ENCODE measurements at places on chromosomes 7 and 10.

- DNase-seq: no peak
These were observed at the start of gene TBATA for GRCh38 chr10:70785190-70785589. Gene TBATA, minus strand, starts transcription at chr10:70785377. Its CDS starts 1,998 bp downstream, at chr10:70783379.

GRCh38 chr7:81469153-81469868 is 300.5 kb downstream of the HGF start:
- no peak for DNase-seq

GRCh38 chr10:108608860-108609259 is 1314.5 kb downstream of the XPNPEP1 start:
- DNase-seq: no peak

GRCh38 chr7:4775848-4776623 is 613 bp downstream of the AP5Z1 start:
- DNase-seq: no peak

DNA sequence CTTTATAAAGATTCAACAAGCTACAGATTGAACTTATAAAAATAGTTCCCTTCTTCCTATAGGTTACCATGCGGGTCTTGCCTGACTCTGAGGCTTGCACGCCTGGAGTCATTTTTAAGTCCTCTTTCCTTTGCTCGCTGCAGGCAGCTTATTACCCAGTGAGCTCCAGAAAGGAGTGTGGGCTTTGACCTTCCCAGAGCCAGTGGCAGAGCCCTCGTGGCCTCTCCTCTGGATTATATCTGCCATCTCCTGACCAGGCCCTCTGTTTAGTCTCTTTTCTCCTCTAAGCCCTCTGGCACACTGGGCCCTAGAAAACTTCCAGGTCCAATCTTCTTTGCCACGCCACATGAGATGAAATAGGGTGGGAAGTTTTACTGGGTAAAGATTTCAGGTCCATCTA is 39.9 kb upstream of the EZH2 start:
- DNase-seq: no peak

GRCh38 chr7:66921396-66921917 is 432 bp downstream of the TMEM248 start:
- DNase-seq: peak; percentile 70

GRCh38 chr7:67408109-67408508 is 411.5 kb downstream of the TYW1 start:
- DNase-seq: no peak

DNA sequence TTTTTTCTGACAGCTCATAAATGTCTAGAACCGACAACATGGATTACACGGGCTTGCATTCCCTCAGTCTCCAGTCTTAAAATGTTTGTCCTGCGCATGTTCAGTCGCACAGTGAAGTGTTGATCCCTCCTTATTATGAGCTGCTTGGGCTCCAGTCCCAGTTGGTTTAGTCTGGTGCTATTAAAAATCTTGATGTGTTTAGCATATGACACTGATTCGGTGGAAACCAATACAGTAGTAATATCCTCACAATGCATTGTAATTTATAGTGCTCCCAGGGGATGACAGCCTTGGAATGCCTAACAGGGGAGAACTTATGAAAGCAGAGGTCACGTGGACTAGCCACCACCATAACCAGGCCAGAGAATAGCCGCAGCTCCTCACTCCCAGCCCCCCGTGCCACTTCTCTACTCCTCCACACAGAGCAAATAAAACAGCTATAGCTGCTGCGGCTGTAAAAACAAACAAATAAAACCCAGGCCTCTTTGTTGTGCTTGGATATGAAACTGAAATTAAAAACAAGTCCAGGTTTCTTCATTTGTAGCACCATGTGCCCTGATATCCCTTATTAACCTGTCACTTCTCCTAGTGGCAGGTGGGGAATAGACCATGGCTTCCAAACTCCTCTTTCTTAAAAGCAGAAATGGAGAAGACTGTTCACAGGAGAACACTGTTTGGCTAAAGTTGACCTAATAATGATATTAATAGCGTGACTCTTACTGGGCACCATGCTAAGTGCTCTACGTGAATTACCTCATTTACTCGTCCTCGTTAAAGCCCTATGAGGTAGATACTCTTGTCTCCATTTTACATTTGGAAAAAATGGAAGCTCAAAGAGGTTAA is 7.7 kb downstream of the DPCD start:
- DNase-seq: no peak

GRCh38 chr10:97207131-97207530 is 21.4 kb upstream of the SLIT1 start:
- no peak for DNase-seq

- no peak for DNase-seq
These were observed 1382.0 kb upstream of the CELF2 start for GRCh38 chr10:9635691-9636090.

DNA sequence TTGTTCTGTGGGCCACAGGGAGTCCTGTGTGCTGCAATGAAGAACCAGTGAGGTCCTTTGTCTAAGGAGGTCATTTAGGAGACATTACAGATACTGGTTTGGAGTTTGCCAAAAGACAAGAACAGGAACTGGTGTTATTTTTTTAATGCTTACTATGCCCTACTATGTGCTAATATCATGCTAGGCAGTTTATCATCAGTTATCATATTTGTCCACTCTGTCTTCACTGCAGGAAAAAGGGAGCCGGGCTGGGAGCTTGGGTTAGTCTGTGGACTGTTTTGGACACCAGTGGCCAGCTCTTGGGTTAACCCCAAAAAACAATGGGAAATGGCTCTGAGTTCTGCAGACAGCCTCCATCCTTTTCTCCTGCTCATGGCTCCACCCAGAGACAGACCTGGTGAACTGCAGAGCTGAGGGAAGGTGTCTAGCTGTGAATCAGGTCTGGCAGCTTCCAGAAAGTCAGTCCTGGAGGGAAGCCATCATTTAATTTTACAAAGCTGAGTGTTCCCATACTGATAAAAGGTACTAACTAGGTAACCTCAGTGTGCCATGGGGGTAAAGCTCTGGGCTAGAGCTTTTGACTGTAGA is 101.2 kb upstream of the ZNF746 start:
- no peak for DNase-seq

DNA sequence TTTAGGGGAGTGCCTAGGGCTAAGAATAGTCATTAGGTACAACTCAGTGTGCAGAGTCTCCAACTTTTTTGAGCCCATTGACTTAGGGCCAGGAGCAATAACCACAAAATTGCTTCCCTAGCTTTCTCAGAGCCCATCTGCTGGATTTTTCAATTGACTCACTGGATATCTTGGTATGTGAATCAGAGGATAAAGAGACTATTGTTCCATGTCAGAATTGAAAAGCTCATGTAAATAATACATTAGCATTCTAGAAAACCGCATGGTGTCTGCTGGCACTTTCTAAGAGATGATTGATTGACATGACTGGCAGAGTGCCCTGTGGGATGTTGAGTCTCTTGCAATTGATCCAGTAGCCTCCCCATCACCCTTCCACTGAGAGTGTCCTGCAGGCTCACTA is 246.2 kb downstream of the CCDC7 start:
- no peak for DNase-seq

DNA sequence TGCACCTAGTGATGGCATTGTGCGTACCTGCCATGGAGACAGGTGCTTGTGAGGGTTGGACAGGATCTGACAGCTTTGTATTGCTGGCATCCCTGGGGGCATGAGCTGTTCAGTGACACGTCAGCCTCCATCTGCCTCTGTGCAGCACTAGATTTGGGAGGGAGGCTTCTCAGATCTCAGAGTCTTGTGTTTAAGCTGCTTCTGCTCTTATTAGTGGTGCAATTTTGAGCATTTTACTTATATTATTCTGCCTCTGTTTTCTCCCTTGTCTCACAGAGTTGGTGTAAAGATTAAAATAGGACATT is 5.1 kb downstream of the ARHGAP22 start:
- no peak for DNase-seq

DNA sequence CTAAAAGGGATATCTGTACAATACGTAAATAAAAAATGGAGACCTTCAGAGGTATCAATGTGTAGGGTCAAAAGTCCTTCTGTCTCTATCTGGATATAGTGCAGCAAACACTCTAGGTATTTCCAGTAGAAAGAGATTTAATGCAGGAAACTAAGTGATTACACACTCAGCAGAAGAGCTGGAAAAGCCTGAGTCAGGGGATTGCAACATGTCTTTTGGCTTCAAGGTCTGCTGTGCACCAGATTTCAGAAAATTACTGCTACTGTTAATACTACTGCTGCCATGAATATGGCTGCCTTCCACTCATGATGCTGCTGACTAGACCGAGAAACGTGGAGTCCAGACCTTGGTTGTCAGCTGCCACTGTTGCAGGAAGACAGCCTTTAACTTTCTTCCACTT is 94.9 kb upstream of the DLX6 start:
- no peak for DNase-seq

DNA sequence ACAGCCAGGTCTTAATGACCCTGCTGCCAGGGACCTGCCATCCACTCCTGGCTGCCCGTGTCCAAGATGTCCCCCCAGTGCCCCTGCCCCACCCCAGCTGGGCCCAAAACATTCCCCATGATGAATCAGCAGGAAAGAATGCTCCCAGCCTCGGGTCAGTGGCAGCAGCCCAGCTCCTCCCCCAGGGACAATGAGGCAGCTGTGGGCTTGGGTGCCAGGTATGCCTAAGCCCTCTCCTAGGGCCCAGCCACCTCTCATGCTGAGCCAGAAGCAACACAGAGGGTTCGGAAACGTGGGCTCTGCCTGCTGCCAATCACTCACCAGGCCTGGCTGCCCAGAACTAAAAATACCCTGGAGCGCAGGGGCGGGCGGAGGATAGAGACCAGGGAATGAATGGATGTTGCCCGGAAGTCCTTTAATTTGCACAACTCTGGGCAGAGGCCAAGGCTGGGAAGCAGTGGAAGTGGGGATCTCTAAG is 1.5 kb upstream of the LOXL4 start:
- peak; percentile 81 for DNase-seq

DNA sequence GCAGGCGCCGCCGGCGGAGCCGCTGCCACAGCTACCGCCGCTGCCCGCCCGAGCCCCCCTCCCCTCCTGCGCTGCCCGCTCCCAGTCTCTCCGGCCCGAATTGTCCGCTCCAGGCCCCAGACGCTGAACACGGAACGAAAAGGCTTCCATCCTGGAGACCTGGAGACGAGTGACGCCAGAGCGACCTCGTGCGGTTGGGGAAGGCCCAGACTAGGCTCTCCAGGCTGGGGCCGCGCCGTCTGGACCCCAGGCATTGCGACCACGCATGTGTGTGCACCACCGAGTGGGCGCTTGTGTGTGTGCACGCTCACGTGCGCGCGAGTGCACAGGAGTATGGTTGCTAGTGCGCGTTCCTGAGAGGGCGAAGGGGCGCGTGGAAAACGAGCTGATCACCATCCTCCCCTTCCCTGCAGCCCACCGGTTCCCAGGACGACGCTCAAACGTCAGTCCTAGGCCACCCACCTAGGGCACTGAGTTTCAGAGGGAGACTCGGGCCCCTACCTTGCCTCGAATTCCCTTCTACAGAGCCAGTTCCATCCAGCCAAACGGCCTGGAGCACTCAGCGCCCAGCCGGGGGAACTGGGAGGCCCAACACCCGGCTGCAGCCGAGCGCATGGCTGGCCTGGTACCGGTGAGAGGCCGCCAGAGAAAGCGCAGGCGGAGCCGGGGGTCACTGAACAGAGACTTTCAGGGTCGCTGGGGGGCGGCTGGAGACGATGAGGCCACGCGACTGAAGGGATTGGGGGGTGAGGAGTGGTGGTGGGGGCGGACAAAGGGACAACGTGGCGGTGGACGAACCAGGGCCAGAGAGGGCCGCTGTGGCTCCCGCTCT is 11.6 kb downstream of the LBX1 start:
- no peak for DNase-seq

DNA sequence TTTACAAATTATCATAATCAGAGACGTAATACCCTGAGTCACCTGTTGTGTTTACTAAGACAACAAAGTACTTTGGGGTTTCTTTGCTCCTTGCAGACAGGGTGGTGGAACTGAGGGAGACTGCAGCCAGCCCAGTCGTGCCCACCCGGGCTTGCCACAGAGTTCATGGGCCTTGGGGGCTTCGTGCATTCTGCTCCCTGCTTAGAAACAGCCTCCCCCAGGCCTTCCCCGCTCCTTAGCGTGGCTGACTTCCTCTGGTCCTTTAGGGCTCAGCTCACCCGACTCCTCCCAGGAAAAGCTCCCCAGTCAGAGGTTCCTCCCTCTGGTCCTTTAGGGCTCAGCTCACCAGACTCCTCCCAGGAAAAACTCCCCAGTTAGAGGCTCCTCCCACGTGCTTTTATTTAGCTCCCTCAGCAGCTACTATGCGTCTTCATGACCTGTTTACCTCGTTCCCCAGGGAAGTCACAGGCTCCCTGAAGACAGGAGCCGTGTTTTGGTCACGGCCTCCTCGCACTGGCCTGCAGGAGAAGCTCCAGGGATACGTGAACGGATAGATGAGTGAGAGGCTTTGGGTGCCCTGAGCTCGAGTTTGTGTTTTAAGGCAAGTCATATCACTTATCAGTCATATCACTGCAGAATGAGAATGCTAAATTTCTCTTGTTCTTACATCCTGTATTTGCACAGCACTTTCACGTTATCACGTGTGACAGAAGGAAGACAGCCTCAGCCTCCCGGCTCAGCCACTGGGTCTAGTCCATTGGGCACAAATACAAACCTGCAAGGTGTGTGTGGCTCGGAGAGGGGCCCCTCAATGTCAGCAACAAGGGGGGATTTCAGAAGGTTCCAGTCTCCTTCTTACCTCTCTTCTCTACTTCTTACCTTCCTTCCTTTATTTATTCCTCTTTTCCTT is 52.7 kb upstream of the VIPR2 start:
- no peak for DNase-seq

DNA sequence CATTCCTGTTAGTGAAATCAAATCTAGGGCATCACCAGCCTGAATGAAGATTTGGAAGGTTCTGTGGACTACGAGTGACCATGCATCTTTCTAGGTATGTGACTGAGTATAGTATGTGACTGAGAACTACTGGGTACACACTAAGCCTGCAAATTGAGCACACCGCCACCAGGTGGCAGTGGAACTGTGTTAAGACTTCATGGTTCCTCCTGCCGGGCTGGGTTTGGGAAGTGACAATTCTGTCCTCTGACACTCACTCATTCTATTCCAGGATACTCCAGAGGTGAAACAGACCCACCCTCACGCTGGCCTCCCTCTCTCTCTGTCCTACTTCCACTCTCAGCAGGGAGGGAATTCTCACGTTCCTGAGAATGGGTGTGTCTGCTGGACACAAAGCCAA is 84.0 kb upstream of the TMEM248 start:
- no peak for DNase-seq

GRCh38 chr7:45937301-45937700 is 16.2 kb upstream of the IGFBP3 start:
- DNase-seq: no peak

GRCh38 chr7:34070511-34071323 is 165.4 kb downstream of the BMPER start:
- DNase-seq: no peak

DNA sequence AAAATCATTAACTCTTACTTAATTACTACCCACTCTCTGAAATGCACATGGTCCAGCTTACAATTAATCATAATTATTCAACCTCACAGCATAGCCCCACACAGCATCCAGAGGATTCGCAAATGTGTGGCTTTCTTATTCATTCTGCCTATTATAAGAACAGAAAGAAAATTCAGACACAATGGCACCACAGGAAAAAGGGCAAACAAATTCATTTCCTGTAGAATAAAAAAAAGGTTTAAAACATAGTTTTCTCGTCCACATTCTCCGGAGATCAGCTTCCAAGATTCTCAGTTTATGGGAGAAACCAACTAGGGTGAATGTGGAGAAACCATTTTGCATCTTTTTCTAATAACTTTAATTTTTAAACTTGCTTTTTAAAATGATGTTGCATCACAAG is 201.6 kb downstream of the PARD3 start:
- DNase-seq: no peak

Measured in left hindlimb (tissue), 1 donor.